ENCODE measurements at places on chromosomes 12 and 14.

- no peak for DNase-seq
Observed at GRCh38 chr12:21330682-21331253, 3.9 kb downstream of the SLCO1A2 start.

DNA sequence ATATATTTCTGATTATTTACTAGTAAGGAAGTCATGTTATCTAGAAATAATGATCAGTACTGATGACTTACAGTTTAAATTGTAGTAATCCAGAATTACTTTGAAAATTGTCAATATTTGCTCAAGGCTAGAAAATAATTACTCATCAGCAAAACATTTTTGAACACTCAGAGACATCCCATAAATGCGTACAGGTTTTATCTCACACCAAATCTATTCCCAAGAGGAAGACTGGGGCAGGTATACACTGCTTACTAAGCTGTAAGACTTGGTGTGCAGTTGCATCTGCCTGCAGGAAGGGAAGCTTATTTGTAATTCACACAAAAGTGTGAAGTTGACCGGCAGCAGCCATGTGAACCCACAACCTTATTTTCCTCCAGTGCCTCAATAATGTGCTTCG, 146.4 kb downstream of the CCER1 start:
- DNase-seq = no peak

- DNase-seq = no peak
Observed at GRCh38 chr12:122842505-122843405, 7.5 kb downstream of the HIP1R start.

DNA sequence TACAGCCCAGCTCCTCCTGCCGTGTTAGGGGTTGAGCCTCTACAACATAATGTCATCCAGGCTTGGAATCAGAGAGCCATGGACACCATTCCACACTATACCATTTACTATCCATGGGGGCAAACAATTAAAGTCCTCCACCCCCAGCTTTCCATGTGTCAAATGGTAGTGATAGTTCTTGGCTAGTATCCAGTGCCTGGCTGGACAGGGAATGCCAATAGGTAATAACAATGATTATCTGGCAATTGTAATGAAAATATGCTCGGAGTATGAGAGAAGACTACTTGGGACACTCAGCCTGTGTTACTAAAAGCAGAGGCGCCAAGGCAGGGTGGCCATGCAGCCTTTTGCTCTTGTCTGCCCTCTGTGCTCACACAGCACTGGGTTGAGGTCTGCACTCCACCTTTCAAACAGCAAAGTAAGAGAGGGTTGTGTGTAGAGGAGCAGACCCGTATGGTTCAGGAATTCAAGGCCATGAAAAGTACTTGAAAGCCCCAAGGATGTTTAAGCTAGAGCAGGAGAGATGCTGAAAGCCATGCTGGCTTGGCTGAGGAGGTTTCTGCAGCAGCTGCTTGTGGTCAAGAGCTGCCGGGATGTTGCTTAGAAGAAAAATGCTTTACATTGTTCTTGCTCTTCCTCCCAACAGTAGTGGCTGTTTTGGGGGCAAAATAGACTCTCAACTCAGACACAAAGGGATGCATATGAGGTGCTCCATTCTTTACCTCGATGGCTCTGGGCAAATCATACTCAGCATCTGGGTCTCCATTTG, 10.6 kb downstream of the SERPINA3 start:
- DNase-seq = no peak

- peak; percentile 46 for DNase-seq
Observed at GRCh38 chr14:95098984-95099599, 58.2 kb downstream of the DICER1 start.

- no peak for DNase-seq
Observed at GRCh38 chr12:13117029-13117428, 13.6 kb upstream of the GSG1 start.

- no peak for DNase-seq
Observed at GRCh38 chr14:66496911-66497310, 10.7 kb downstream of the CCDC196 start.

DNA sequence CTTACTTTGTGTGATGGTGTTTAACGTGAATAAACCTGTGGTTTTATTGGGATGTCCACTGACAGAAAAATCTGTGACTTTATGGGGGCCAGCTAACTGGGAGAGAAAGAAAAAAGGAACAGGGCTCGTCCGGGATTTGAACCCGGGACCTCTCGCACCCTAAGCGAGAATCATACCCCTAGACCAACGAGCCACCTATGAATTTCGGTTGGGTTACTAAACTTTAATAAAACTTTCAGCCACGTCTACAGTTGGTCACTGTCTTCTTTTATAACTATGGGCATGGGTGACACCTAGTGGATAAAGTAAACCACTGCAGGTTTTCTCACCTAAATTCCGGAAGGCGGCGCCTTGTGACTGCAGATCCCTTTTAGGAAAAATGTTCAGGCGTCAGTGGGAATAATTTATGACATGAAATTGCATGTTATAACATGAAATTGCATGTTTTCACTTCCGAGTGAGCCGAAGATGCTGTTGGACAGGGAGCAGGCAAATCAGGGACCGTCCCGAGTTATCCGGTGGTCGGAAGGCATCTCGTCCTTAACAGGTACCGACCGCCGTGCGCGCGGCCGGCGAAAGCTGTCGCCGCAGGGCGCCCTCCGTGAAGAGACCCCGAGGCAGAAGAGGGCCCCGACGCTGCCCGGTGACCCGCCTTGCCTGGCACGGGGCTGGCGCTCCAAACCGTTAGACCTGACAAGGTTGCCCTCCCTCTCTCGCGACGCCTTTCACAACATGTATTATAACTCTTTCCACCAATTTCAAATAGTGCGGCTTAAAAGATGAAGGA, 18.2 kb upstream of the RNASE12 start:
- DNase-seq = peak; percentile 74

- no peak for DNase-seq
Observed at GRCh38 chr12:104297477-104298113, 5.9 kb upstream of the EID3 start.

DNA sequence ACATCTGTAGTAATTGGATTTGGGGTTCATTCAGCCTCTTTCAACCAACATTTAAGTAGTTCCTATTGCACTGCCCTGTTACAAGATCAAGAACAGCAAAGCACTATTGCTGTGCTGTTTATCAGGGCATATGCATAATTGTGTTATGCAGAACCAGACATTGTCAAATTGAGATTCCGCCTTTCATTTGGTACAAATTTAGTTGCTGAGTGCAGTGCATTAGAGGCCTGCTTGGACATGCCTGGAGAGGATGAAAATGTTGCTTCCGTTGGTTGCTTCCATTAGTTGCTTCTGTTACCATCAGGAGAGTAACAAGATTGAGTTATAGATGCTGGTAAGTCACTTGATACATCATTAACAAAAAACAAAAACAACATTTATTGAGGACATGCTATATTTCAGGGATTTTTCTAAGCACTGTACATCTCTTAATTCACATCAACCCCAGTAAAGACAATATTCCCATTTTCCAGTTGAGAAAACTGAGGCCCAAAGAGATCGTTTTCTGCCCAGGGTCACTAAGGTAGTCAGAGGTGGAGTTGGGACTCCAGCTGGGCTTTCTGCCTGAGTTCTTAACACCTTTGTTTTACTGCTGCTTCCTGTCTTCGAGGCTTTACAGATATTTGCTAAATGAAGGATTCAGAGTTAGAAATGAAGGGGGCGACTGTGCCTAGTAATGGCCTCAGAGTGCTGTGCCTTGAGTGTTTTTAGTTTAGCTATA, 79.3 kb downstream of the PPP2R5C start:
- DNase-seq = no peak

GRCh38 chr14:29721586-29721985, 206.1 kb downstream of the PRKD1 start:
- DNase-seq = no peak

DNA sequence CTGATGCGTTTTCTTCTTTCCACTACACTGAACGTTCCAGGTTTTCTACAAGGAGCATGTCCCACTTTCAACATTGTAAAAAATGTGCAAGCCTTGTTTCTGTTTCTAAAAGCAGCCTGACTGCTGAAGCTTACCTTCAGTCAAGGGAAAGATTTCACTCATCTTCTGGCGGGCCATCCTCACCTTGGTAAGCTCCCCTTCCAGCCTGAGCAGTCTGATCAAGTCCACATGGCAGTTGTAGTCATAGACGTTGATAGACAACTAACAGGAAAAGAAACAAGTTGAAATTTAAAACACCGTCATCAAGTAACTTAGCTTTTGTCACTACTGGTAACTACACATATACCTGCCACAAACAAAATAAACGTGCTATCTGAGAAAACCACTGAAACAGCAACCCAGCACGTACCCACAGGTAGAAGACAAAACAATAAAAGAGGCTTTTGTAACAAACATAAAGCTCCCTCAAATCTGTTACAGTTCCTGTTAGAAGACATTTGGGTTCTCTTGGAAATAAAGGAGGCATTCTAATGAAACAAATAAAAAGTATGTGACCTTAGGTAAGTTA, 11.9 kb downstream of the SART3 start:
- DNase-seq = no peak

Data from amniotic stem cell (primary cell).